Hepatocyte (in vitro differentiated cells): ENCODE measurements at places on chromosomes 13 and 19. TPM values are rescaled to one million over a fixed set of nuclear protein-coding genes. Genes with fewer than 3 reads are reported as not detected.

DNA sequence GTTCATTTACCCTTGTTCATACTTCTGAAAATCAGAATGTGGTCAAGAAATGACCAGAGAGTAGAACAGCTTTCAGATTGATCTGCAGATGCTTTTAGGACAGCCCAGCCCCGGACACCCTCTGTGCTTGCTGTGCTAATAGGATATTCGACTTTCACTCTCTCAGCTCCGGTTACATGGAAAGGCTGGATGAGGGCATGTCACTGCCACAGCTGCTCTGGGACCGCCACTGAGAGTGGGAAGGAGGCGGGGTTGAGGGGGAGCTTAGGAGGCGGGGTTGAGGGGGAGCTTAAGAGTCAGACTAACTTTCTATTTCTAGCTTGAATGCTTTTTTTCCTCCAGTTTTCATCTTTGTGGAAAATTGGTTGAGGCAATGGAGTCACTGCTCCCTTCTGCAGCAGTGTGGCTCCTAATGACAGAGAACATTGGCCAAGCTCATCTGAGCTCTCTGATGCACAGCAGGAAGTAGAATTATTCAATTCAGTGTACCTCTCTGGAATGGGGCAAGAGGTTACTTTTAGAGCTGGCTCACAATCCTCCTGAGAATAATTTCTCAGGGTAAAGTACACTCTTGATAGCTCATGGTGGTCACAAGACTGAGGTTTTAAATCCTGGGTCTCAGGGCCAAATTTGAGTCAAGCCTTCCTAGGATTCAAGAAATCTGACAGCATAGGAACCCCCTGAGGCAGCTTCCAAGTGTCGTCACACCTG, 74.6 kb upstream of the NPAS1 start:
- DNase-seq, result peak; percentile 78

GRCh38 chr13:60574735-60575134, 177.7 kb downstream of the TDRD3 start:
- no peak for DNase-seq

GRCh38 chr19:6250024-6250615, 29.7 kb downstream of the MLLT1 start:
- no peak for DNase-seq

- DNase-seq, result peak; percentile 73
Observed at GRCh38 chr19:15124572-15125231, 17.5 kb downstream of the SYDE1 start.

- DNase-seq, result peak; percentile 68
Observed at GRCh38 chr13:24627090-24627714, 53.0 kb upstream of the ATP12A start.

DNA sequence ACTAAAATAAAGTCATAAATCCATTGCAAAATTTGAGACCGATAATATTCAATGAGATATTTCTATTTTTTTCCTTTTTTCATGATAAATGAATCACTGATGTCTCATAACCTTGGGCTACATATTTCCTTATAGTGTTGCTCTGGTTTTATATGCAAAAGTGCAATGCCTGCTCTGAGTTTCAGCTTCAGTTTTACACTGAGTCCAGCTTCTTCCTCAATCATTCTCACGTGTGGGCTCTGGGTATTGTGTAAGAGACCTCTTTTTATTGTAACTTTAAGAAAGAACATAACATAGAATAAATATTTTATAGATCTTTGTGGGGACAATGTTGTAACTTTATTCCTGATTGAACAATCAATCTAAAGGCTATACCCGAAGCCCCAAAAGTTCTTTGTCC, 280.2 kb upstream of the EDNRB start:
- DNase-seq, result no peak

- peak; percentile 71 for DNase-seq
Observed at GRCh38 chr19:3054972-3055740, 7.1 kb downstream of the TLE5 start.

DNA sequence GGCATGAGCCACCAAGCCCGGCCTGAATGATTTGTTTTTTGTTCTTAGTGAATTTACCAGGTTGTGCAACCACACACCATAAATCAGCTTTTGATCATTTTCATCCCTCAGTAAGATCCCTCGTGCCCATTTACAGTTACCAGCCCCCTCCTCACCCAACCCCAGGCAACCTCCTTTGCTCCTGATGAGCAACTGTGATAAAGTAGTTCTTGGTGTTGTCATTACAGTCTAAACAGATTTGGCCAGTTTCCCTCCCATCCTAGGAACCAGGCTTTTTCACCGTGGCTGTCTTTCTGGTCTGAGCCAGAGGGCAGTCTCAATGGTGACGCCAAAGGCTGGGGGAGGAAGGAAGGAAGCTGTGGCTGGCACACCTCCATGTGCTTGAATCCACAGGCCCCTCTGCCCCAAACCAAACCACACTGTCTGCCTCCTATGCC, 61.2 kb upstream of the WDFY2 start:
- no peak for DNase-seq

DNA sequence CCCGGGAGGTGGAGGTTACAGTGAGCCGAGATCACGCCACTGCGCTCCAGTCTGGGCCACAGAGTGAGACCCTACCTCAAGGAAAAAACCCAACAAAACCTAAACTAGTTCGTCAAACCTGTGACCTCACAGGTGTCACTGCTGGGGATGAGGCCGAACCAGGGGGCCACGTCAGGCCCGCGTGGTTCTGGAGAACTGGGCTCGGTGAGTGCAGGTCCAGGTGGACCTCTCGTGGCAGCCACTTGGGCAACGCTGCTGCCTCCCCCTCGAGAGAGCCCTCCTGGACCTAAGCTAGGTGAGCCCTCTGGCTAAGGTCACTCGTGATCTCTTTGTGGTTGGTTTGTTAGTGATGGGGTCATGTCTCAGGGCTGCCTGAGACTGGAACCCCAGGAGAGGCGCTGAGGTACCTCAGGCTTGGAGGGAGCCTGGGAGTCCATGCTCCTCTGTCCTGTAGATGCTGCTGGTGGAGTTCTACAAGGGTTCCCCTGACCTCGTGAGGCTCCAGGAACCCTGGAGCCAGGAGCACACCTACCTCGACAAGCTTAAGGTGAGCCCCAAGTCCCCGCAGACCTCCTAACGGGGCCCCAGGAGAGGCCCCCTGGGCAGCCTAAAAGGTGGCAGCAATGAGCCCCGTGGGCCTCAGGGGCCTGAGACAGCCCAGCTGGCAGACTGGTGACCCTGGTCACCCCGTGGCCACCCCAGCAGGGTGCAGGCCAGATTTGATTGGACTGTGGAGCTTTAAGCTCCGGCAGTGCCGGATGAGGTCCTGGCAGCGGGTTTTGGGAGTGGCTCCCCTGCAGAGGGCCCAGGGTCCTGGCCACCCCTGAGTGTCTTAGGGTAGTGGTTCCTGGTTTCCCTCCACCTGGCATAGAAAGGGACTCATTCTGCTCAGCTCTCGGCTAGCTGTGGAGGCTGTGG, 15.6 kb downstream of the MPND start:
- DNase-seq, result no peak

DNA sequence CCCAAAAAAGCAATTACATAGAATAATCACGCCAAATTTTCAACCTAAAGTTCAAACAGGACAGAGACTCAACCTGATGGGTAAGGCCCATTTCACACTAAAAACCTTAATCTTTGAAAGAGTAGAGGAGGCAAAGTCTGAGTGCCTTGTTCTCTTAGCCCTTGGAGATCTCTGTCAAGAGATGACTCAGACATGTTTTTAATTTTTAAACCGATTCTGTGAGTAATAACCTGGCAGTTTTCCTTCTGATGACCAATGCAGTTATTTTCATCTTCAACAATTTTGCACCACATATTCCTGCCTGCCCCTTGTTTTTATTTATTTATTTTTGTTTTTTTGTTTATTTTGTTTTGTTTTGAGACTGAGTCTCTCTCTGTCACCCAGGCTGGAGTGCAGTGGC, 11.5 kb upstream of the TNFSF9 start:
- no peak for DNase-seq

DNA sequence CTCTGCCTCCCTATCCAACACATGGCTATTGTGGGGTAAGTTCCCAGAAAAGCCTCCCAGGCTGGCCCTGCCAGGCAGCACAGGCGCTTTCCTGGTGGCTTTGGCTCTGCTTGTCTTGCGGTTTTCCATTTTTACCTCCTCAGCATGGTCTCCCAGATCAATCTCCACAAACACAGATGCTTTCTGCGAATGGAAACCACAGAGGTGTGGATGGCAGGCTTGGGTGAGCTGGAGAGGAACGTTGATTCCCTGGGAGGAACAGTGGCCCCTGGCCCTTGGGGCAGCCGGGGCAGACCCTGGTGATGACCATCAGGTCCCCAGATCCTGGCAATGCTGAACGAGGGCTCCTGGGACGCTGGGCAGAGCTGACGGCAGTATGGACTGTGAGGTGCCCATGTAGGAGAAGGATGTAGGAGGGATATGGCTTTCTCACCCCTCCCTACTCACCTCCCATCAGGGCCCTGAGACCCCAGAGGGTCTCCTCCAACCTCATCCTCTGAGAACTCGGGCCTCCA, 6.6 kb downstream of the C13orf46 start:
- DNase-seq, result no peak

Gene TOMM40
- total RNA-seq, result 60.9 and 67.9 TPM in 2 replicates

GRCh38 chr13:44079413-44080205, 199.9 kb downstream of the LACC1 start:
- no peak for DNase-seq

DNA sequence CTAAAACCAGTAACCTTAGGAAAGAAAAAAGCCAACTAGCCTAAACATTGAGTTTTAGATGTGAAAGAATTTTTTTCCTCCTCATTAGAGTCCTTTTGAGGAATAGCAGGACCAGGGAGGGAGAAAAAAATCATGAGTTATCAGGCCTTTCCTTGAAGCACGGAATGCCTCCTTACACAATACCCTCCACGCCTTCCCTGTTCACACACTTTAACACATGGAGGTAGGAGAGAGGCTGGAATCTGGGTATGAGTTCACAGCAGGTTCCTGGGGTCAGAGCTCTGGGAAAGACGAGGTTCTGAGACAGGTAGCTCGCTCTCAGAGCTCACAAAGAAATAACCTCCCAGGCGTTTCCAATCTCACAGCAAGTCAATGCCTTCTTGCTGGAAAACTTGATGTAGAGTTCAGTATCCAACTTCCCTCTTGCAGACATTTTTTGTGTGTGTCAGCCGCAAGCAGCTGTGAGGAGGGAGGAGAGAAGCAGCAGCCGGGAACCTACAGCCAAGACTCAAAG, 716 bp downstream of the ZNF573 start:
- DNase-seq, result peak; percentile 46

Gene S1PR5
- total RNA-seq, result 0.17 and 0.56 TPM in 2 replicates

DNA sequence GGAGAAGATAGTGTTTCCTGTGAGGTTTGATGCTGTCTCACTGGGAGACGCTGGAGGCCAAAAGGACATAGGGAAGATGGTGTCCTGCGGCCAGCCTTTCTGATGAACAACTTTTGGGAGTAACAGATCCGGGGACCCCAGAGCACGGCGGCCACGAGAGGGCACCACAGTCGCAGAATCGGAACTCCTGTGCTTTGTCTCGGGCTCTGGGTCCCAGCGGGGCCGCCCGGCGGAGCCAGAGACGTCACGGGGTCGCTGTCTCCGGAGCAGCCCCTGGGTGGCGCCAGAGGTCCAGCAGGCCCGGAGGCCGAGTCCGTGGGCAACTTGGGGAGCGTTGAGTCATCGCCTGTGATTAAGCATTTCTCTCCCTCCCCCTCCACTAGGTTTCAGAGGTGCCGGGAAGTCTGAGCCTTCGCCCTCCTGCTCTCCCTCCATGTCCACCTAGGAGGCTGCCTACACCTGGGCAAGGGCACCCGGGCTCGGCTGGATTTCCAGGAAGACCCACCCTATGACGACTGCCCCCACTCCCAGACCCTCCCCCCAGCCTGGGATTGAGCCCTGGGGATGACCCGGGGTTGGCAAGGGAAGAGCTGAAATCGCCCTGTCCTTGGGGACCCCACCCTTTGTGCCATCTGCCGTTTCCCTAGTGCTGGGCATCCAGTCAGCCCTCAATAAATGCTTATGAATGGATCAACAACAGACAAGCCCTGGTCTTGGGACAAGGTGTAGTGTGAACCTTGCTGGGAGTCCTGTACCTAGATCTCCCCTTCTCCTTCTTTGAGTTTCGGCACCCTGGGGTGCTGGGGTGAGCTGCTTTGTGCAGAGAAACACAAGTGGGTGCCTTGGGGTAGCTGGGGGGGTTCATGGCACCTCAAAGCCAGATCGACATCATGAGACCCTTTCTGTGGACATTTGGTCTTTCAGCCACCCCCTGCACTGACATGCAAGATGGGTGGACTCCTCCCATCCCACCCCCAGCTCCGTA, 3.4 kb downstream of the NANOS3 start:
- peak; percentile 98 for DNase-seq

GRCh38 chr13:112929783-112930055, 39.3 kb upstream of the MCF2L start:
- no peak for DNase-seq

- no peak for DNase-seq
Observed at GRCh38 chr19:1468274-1468820, 10.7 kb downstream of the C19orf25 start.

GRCh38 chr13:31236211-31236786, 36.5 kb downstream of the B3GLCT start:
- DNase-seq, result peak; percentile 72

DNA sequence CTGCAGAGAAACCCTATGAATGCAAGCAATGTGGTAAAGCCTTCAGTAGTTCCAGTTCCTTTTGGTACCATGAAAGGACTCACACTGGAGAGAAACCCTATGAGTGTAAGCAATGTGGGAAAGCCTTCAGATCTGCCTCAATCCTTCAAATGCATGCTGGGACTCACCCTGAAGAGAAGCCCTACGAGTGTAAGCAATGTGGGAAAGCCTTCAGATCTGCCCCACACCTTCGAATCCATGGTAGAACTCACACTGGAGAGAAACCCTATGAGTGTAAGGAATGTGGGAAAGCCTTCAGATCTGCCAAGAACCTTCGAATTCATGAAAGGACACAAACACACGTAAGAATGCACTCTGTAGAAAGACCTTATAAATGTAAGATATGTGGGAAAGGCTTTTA, 14.7 kb downstream of the ZNF763 start:
- no peak for DNase-seq

Gene CLEC17A
- total RNA-seq, result not detected in 2 replicates

Gene ZNF296
- total RNA-seq, result 0.52 TPM in 1 of 2 replicates, not detected in the other

Gene CEACAM16
- 0.73 TPM in 1 of 2 replicates, not detected in the other for total RNA-seq

DNA sequence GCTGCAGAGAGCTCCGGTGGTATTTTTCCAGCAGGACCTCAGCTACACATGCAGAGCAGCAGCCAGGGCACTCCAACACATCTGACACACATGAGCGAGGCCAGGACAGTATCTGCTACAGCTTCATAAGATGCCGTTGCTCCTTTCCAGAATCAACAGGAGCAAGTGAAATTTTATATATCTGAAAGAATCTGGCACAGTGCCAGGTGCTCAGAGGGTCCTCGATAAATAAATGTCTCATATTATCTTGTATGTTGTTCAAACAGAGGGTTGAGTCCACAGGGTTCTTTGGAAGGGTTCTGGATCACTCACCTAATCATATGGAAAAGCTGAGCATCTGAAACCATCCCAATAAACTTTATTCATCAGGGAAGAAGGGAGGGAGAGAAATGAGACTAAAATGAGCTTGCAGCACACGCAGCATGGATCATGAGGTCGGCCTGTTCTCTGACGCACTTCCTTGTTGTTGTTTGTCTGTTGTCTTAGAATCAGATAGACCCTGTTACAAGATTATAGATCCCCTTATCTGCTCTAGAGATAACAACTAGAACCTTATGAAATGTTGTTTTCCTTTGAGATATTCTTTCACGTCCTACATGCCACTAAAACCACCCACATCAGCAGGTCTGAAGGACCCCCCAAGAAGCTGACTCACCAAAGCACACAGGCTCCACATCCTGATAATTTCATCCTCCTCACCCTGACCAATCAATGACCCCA, 3.2 kb upstream of the METTL21C start:
- no peak for DNase-seq

GRCh38 chr13:40060296-40061007, 405.0 kb downstream of the COG6 start:
- no peak for DNase-seq
